NCI-H774 (cell line): ENCODE measurements at places on chromosomes 6 and 20.

DNA sequence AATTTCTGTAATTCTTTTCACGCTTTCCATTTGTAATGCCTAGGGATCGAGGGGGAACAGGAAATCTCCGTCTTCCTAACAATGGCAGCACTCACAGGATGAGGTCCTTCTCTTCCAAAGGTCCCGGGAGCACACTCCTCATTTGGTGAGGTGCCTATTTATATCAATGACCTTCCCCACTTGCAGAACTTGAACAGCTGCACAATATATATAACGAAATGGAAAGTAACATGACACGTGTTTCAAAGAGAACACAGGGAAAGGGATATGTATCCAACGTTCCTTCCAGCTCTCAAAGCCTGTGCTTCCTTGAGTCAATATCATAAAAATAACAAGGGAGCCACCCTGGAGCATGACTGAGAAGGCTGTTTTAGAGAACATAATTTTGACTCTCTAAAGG is 78.6 kb upstream of the RBM24 start:
- no peak for DNase-seq

DNA sequence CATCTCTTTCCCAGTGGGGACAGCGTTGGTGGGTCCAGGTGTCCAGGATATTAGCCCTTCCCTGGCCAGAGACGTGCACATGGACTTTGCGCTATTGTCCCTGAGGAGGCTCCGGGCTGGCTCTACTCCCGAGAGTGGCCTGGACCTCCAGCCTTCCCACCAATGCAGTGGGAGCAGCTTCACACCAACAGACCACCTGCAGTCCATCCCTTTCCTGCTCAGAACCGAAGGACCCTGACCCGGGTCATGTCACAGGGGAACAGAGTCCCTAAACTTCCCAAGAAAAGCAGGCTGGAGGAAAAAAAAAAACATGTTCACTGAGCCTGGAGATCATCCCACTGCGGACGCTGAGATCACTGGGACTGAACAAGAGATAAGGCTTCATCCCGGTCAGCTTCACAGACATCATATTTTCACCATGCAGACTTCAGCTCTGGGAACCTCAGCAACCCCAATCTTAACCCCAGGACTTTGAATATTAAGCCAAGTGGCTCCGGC is 18.3 kb downstream of the ZMYND8 start:
- DNase-seq, result no peak

GRCh38 chr6:114638341-114638740 is 295.5 kb upstream of the HS3ST5 start:
- DNase-seq, result no peak

DNA sequence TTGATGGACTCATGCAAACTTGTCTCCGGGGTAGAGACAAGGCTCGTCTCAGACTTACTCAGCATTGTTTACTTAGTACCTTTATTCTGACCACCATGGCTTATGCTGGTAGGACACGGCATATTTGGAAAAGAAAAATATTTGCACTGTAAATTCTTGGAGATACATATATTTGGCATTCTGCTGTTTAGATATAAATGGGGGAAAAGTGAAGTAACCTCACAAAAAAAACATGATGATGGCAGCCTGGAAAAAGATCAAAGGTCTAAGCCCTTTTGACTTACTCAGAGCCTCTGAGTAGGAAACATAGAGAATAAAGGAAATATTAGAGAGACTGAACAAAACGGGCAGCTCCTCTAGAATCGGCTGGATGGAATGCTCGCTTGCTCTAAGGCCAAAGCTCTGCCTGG is 32.5 kb downstream of the PDE10A start:
- no peak for DNase-seq

- no peak for DNase-seq
Measured at GRCh38 chr6:117174835-117175360, 90.5 kb upstream of the VGLL2 start.

- DNase-seq, result no peak
Measured at GRCh38 chr6:134373993-134374392, 56.1 kb upstream of the SGK1 start.

- DNase-seq, result no peak
Measured at GRCh38 chr20:4817230-4817671, 95.5 kb downstream of the PRND start.

- no peak for DNase-seq
Measured at GRCh38 chr20:41030531-41031242, 2.1 kb downstream of the TOP1 start.

GRCh38 chr6:152146385-152146784 is 338.9 kb downstream of the ESR1 start:
- no peak for DNase-seq

- DNase-seq, result no peak
Measured at GRCh38 chr6:144583614-144583954, 298.4 kb downstream of the UTRN start.

GRCh38 chr6:13383328-13384163 is 55.2 kb upstream of the TBC1D7 start:
- peak; percentile 68 for DNase-seq

DNA sequence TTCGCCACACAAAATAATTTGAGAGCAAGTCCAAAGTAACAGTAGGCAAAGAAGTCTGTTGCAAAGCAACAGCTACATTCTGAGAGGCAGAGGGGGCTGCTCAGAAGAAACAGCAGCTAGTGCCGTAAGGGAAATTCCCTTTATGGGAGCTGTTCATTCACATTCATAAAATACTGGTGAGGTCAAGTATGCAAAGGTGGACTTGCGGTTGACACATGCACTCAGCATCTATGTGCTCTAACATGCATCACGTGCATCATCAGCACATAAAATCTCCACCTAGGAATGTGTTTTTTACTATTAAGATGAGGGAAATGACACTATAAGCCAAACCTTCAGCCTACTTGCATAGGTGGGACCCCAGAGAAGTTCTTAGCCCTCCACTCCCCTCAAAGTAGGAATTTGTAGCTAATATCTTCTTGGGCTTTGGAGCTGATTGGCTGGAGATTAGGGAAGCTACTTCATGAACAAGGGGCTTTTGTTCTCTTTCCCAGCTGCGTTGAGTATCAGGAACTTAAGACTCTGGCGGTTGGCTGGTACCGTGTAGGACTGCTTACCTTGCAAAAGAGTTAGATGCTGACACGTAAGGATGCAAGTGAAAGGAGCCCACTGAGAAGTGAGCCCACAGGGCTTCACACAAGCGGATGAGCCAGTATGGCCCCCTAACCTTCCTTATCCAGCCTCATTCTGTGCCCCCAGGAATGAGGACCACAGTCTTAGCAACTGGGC is 12.4 kb downstream of the CST3 start:
- DNase-seq, result no peak

DNA sequence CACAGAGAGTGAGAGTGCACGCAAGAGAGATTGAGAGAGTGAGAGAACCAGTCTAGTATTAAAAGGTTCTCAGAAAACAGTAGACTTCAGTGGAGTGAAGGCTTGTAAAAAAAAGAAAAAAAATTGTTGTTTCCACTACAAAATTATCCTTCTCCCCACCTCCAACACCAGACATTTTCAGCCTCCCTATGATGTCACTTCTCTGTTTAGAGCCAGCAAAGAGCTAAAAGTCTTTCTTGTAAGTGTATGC is 77.8 kb downstream of the BACH2 start:
- peak; percentile 26 for DNase-seq

GRCh38 chr20:58225452-58226200 is 2.8 kb downstream of the ANKRD60 start:
- DNase-seq, result no peak

GRCh38 chr6:3663081-3663480 is 88.4 kb downstream of the PXDC1 start:
- DNase-seq, result no peak

- no peak for DNase-seq
Measured at GRCh38 chr6:20319520-20320357, 81.9 kb upstream of the E2F3 start.

GRCh38 chr6:47357827-47358226 is 48.1 kb upstream of the TNFRSF21 start:
- DNase-seq, result no peak
